Activated CD4-positive, alpha-beta T cell treated with anti-CD3 and anti-CD28 coated beads, Interleukin-2, amount 50 U/mL, for 1 hour (primary cell): ENCODE measurements at places on chromosomes 16 and 17.

DNA sequence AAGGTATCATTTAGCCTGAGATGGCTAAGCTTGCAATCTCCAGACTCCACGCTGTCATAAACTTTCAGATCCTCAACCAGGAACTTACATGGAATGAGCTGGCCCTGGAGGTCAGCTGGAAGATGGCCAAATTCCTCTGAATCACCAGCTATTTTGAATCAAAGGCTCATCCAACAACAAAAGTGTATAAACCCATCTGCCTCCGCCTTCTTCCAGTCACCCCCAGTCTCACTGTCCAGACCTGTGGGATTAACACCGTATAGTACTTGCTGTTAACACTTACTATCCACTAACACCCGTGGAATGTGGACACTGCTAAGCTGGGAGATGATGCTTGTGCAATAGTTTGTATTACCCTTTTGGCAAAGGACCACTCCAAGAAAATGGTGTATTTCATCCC lies 1.9 kb upstream of the LCMT1 start:
- DNase-seq = no peak

DNA sequence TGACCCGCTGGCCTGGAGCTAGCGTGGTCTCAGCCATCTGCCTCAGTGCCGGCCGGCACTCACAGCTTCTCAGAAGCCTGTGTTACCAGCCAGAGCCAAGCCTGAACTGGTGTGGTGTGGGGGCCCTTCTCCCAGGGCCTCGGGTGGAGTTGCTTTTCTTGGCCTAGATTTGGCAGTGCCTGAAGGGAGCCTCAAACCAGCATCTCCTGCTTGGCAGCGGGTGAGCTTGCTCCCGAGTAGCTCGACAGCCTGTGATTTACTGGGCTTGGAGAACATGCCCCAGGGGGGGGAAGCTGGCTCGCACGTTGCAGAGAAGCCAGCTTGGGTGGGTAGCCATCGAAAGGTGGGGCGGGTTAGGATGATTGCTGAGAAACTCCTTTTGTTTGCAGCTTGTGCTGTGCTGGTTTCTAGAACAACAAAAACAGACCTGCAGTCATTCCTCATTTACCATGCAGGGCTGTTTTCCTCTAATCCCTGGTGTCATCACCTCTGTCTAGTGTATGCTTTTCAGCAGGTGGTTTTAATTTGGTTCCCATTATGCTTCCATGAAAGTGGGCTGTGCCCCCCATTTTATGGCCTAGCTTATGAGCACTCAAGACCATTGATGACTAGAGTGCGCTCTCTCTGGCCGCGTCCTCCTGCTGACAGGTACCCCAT lies 42.2 kb downstream of the TBCD start:
- no peak for DNase-seq

GRCh38 chr16:1743376-1744337 lies 27.7 kb downstream of the NME3 start:
- no peak for DNase-seq

GRCh38 chr17:59617156-59617732 lies 2.5 kb upstream of the CLTC start:
- DNase-seq = no peak

DNA sequence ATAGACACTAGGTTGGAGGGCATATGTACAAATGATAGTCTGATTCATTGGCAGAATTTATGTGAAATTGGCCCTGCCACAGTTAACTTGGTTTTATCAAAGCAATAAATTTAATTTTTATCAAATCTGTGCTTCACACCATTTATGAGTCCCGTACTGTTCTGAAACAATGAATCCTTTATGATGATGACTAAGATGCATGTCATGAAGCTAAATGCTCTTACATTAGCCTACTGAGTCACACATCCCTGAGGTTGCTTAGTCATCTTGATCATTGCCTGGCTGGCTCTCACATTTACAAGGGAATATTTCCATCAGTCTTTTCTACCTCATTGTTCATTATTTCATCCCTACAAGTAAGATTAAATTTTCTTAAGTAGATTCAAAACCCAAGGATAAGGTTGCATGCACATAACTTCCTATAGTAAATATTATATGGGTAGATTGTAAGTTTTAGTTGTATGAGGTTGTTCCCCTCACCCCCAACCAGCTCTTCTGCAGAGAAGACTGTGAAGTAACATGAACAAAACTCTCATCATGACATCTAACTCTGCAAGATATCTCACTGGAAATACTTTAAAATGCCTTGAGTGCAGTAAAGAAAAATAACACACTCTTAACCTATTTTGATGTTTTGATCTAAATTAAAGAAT lies 170.7 kb downstream of the CYB561 start:
- no peak for DNase-seq

DNA sequence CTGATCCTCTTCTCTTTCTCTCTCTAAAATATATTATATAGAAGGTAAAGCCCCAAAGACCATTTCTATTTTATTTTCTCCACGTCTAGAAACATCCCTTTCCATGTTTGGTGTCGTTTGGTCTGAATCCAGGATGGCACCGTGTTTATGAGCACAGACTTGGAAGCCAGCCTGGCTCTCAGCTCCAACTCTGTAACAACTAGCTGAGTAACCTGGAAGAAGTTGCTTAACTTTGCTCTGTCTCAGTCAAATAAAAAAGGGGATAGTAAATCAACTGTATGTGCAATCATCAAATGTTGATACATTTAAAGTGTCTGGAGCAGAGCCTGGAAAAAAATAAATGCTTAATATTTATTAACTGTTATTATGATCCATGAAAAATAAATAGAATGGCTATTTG lies 249.8 kb upstream of the MAF start:
- DNase-seq = no peak

DNA sequence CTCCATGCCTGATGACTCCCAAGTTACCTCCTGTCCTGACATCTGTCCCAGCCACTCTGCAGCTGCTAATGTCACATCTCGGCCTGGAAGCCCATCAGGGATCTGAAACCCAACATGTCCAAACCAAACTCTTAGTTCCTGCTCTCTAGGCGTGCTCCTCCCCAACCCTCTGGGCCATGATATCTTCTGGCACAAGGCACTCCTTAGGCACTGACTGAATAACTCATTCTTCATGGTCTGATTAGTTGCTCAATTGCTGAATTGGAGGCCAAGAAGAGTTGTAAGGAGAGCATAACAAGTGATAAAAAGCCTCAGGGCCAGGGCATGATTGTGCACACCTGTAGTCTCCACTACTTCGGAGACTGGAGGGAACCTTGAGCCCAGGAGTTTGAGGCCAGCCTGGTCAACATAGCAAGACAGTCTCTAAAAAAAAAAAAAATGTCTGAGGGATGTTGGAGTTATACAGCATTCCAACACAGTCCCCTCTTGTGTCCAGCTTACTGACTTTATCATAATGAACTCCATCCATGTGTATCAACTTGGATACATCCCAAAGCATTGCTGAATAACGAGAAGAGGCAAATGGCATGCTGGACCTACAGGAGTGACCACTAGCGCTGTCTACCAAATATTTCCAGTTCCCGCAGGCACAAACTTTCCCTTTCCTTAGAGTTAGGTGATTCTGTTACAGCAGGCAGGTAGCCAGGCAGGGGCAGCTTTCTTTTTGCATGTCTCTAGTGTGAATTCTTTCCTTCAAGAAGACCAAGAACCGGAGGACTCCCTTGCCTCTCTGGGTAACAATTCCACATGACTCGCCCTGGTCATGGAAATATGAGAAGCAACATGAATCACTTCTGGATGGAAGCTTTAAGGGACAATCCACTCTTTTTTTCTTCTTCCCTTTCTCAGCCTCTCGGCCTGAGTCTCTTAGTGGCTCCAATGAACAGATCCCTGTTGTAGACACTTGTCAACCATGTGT lies 18.1 kb upstream of the SHCBP1 start:
- no peak for DNase-seq
